Endodermal cell (in vitro differentiated cells): ENCODE measurements at places on chromosomes 1 and 21.

DNA sequence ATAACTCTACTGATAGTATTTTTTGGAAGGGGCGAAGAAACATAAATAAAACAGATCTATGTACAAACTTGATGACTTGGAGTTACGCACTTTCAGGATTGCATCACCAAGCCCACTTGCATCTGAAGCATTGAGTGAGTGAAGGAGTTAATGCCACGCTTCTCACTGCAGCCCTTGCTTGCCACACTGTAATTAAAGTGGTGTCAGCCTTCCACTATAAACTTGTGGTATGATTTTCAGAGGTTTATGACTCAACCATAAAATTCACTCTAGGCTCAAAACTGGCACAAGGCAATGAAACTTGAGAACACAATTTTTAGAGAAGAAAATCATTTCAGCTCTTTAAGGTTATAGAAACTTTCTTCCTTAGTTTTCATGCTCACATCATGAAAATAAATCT lies 93.9 kb upstream of the PRMT6 start:
- no peak for DNase-seq

GRCh38 chr1:156901966-156902915 lies 8.7 kb downstream of the PEAR1 start:
- no peak for DNase-seq

DNA sequence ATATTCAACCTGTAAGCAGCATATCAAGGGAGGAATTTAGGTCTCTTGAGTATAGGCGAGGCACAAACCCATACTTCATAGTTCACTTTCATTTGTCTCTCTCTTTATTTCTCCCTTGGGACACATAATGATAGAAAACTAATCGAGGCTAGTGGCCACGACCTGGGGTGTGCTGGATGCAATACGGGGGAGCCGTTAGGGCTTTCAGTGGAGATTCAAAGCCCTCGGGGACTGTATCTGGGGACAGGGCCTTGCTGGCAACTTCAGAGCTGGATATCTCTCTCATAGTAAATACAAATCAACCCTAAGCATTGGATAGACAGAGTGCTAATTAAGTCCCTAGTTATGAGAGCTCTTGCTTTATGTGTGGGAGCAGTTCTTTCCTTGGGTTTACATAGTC lies 36.9 kb upstream of the SLC22A15 start:
- DNase-seq = no peak

DNA sequence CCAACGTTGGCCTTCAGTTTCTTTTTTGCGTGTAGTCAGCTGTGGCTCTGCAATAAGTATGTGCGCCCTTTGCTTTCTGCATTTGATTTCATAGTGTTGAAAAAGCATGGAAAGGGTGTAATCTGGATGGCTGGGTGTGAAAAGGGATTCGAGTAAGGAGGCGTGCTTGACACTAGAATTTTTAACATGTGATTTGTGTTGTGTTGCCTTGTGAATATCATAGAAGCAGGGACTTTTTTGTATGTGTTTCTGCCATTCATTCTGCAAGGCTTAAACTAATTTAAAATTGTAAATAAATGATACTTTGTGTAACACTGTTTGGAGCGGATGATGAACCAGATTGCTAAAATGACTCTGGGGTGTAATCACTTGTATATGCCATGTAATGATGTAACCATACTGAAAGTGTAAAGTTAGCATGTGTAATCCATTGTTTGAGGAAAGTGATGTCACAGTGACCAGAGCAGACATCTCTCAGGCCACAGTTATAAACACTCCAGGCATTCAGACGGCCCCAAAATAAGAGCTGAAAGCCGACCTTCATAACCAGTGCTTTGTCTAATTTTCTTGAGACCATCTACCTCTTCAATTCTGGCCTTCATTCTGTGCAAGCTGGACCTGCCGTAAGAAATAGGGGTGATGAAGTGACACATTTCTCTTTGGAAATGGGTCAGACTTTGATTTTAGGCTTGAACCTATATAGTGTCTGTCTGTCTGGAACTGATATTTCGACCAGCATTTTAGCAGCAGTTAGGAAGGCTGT lies 618 bp downstream of the SH3BGR start:
- no peak for DNase-seq

DNA sequence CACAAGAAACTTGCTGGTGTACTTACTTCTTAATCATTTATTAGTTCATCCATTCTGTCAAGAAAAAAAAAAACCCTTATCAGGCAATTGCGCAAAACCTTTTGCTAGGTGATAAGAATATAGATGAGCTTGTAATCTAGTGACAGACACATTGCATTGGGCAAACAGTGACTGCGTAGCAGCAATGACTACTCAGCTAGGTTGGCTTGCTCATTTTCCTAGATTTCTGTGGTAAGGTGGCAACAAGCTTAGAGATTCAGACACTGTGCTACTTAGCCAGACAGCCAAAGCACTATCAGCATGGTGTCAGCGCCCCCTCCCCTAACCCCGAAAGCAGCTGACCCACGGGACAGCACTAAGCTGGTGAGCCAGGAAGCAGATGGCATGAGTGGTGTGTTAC lies 203.1 kb downstream of the BARHL2 start:
- no peak for DNase-seq
